ENCODE measurements at places on chromosomes 6 and 20.
A peak's percentile ranks its signal among the peaks of the same experiment; 100 is the strongest.

DNA sequence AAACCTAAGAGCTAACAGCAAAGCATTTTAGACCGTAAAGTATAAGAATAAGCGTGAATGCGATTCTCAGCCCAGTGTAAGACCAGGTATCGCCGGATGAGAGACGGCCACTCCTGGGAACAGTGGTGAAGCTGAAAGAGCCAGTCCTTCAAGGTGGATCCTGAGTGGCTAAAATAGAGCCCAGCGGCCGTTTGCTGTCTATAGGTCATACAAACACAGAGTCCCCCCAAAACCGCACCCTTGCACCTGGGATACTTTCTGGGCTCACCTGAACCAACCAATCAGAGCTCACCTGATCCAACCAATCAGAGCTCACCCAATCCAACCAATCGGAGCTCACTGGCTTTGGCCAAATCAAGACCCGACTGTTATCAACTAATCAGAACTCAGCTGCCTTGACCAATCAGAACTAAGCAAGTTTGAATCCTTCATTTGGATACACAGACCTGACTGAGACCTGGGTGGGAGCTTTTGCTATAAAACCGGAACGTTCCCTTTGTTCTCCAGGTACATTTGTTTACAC lies 248.2 kb downstream of the DLL1 start:
- DNase-seq, result no peak

DNA sequence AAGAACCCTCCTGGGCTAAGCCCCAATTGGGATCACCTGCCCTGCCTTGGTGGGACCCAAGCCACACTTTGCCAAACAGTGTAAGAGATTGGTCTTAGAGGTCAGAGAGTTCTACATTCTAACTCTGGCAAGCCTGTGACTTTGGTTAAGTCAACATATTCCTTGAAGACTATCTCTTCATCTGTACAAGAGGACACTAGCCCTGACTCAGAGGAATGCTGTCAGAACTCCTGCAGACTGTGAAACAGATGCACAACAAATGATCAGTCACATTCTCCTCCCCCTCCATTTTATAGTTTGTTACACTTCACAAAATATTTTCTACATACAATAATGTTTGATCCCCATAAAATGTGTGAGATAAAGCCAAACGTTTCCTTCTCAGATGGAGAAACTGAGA lies 91.7 kb upstream of the EPB41L1 start:
- DNase-seq, result peak; percentile 58

DNA sequence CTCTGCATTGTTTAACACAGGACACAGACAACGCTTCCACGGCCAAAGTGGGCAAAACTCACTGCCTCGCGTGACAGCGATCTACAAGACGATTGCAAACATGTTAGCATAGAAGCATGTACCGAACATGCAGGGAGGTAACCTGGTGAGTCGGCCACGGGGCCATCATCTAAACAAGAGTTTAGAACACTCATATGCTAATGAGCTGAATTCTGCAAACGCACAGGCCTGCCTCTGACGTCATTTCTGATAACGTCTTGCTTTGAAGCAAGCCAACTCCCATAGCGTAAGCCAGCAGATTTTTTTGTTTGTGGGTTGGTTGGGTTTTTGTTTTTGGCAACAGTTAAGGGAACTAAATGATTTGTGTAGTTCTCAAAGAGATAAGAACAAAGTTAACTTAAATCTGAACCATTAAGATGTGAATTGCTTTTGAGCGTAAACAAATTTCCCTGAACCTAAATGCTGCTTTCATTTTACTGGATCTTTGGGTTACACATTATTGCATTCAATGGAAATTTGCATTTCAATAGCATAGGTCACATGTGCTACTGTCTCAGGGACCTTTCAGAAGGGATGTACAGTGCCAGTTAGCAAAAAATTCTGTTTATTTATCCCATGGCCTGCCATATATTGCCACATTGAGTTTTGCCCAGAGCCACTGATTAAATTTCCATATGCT lies 184.5 kb upstream of the PDE10A start:
- no peak for DNase-seq

- DNase-seq, result peak; percentile 59
Measured at GRCh38 chr20:36467076-36467999, 74.0 kb upstream of the MYL9 start.

DNA sequence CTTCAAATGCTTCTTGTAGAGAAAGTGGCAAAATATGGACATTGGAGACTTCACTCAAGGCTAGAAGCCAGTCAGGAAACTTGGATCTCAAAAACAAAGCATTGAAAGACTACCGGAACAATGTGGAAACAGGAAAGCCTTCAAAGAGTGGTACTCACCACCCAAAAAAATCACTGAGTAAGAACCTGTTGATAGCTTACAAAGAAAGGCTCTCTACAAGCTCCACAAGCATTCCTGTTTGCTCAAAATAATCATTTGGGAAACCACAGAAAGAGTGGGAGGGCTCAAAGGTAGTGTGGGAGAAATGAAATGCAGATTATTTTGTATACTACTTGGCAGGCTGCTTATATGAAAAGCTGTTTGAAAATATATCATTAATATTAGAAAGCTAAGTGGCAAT lies 9.5 kb upstream of the DST start:
- no peak for DNase-seq

DNA sequence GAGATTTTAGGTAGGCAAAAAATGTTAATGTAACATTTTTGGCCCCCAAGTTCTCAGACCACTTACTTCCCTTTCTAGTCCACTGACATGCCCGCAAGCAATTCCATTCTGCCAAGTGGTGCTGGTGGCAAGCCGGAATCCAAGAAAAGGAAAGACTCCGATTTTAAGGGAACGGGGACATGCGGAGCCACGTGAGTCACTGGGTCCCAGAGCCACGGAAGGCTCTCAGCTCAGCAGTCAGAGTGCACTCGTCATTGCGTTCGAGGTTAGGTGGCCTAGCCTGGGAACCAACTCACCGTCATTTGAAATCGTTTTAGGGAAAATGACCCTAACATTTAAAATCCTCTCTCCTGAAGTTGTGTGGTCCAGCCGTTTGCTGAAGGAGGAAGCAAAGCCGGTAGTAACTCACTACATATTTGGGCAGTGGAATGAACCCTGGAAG lies 711 bp upstream of the SIRT5 start:
- DNase-seq, result peak; percentile 56

DNA sequence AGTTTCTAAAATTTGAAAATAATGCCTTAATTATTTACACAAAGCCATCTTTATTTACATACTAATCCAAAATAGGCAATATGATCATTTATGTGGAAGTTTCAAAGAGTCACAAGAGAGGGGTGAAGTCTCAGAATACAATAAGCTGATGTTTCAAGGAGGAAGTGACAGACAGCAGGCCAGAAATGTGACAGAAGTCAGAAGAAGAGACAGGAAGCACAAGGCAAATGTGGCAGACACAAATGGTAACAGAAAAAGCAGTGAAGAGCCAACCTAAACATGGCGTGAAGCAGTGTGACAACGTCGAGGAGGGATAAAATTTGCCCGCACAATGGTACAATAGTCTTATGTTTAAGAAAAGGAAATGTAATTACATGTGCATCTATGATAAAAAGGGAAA lies 59.8 kb downstream of the SHPRH start:
- DNase-seq, result no peak

DNA sequence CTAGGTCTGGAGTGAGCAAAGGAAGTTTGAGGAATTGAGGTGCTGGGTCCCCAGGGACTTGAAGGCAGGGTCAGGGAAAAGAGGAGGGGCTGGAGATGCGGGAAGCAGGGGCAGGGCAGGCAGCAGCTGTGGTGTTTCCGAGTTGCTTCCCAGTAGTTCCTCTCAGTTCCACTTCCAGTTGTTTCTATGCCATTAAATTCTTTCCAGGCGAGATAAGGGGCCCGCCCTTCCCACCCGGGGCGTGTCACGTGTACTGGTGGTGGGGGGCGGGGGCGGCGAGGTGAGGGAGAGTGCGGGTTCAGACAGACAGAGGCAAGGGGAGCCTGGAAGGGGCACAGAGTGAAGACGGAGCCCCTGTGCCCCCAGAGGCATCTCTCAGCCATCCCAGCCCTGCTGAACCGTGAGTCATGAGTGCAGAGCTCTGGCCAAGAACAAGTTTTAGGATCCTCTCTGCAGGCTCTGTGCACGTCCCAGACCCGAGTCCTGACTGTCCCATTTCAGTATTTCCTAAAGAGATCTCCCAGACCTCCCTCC lies 977 bp downstream of the TNXB start:
- DNase-seq, result peak; percentile 82

GRCh38 chr6:163789199-163789810 lies 374.8 kb downstream of the QKI start:
- DNase-seq, result no peak

DNA sequence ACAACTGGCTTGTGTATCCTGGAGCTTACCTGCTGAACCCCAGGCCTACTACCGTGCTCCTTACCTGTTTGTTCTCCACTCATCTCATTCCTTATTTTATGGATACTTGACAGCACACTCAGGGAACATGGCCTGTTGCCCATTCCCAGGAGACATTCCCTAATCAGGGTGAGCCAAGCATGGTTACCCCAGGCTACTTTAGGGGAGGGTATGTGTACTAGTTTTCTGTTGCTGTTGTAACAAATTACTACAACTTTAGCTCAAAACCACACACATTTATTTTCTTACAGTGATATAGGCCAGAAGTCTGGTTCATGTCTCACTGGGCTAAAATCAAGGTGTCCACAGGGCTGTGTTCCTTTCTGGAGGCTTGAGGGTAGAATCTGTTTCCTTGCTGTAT lies 15.0 kb upstream of the TRAM2 start:
- DNase-seq, result no peak

GRCh38 chr6:82987951-82988350 lies 77.7 kb downstream of the UBE3D start:
- no peak for DNase-seq

DNA sequence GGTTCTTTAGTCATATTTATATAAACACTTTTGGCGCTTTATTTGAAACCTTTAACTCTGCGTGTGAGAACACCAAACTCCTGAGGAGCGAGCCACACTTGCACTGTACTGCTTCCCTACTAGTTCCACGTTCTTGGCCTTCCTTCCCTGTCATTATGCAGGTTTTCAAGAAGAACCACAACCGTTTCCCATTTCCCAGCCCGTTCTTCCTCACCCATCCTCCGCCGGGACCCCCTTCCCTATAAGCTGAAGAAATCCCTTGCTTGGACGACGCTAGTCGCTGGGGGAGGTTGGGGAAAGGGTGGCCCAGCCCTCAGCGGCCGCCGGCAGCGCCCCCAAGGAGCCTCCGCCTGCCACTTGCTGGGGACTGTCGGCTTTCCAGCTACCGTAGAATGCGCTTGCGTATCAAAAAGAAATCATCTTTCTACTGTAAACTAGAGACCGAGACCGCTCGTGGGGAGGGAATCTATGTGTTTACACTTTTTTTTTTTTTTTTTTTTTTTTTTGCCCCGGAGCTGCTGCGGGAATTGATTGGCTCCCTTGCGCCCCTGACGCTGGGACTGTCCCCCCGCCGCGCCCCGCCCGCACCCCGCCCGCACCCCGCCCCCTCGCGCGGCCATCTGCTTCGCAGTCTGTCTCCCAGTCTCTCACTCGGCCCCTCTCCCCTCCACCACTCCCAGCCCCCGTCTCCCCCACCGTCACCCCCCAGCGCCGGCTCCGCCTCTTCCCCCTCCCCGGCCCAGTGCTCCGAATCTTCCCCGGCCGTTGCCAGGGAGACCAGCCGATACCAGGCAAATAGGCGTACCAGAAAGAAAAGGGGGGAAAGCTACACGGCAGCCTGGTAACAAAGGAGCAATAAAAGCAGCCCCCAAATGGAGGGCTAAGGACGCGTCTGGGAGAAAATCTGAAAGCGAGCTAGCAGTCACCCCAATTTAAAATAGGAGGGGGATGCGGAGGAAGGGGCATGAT lies 2.3 kb upstream of the MARCKS start:
- DNase-seq, result peak; percentile 81

DNA sequence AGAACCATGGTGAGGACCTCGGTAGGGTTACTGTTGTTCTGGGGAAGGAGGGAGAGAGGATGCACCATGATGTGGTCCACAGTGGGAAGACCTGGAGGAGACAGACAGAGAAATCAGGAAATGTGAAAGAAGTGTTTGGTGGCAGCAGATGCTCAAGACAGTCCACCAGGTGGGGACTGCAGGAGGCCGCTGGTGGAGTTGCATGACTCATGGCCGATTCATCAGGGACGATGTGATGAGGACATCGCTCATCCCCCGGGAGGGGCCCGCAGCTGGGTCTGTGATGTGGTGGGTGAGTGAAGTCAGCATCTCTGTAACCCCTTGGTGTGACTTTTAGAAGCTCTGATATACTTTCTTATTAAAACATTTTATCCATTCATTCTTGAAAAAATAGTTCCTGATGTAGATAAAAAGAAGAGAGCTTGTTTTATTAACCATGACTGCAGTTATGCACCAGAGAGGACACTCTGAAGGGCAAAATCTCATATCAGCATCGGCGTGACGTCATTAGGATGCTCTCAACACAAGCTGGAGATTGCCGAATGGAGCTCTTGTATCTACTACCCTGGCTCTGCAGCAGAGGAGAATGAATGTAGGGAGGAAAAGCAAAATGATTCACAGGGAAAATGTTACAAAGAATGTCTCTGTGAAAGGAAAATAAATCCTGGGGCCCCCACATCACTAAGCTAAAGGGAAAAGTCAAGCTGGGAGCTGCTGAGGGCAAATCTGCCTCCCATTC lies 71.2 kb downstream of the RAMACL start:
- DNase-seq, result peak; percentile 95

DNA sequence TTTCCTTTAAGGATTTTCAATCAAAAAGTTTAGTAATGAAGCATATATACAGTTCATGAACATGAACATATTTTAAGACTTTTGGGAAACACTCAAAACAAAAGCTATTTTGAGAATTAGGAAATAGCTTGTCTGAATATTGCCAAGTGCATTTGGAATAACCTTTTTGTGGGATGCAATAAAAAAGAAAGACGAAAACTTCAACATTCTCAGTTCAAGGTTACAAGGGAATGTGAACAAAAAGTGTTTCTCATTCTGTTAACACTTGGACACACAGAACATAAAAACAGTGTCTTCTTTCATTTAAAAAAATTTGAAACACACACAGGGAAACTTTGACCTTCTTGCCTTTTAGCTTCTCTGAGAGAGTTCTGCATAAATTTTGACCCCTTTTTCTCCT lies 72.7 kb upstream of the TCF21 start:
- no peak for DNase-seq

GRCh38 chr6:41579088-41579610 lies 33.0 kb downstream of the FOXP4 start:
- DNase-seq, result peak; percentile 37

- DNase-seq, result no peak
Measured at GRCh38 chr6:169542491-169542890, 159.3 kb downstream of the WDR27 start.

DNA sequence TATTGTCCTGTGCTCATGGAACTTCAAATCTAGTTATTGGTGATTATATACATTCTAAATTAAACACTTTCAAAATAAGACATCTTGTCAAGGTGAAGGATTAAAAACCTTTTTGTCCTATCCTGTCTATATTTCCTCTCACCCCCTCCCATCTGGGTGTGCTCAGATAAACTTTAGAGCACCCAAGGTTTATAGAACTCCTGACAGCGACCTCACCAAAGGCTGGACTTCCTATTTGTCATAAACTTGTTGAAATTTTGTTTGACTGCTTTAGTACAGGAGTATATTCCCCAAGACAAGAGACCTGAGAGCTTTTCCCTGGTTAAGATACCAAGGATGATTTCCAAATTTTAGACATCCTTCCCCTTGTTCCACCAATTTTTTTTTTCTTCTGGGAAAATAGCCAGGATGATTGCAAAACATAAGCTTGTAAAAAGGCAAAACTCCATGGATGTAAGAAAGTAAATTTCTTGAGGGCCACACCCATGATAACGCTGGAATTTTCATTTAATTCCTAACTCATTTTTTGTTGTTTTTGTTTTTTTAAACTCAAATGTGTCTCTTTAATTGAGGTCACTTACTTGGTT lies 33.0 kb downstream of the CARMIL1 start:
- DNase-seq, result no peak

GRCh38 chr6:152948150-152948768 lies 34.6 kb downstream of the FBXO5 start:
- DNase-seq, result peak; percentile 26
